ENCODE measurements at places on chromosomes 7 and 10.

DNA sequence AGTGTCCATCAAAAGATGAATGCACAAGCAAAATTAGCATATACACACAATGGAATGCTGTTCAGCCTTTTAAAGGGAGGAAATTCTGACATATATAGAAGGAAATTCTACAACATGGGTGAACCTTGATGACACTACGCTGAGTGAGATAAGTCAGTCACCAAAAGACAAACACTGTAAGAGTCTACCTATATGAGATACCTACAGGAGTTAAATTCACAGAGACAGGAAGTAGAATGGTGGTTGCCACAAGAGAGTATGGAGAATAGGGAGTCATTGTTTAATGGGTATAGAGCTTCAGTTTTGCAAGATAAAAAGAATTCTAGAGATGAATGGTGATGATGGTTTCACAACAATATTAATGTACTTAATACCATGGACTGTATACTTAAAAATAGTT is 51.8 kb downstream of the HERC4 start:
- no peak for DNase-seq

DNA sequence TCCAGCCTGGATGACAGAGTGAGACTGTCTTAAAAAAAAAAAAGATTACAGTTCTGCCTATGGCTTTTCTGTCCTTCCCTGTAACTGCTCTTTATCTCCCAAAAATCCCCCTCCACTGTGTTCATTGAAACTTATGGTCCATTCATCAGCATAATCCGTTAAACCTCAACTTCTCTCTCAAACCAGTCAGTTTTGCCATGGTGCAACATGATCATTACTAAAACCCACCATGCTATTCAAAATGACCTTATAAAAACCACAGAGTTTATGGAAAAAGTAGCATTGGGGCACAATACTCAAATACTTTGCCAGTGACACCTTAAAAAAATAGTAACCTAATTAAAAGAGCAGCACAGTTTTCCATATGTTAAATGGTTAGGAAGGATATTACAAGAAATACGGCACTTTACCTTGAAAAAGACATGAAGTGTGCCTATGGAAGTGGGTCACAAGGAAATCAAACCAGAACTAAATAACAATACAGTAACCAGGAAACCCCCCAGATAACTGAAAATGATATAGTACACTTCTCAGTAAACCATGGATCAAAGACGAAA is 74.0 kb upstream of the ST8SIA6 start:
- DNase-seq, result no peak

DNA sequence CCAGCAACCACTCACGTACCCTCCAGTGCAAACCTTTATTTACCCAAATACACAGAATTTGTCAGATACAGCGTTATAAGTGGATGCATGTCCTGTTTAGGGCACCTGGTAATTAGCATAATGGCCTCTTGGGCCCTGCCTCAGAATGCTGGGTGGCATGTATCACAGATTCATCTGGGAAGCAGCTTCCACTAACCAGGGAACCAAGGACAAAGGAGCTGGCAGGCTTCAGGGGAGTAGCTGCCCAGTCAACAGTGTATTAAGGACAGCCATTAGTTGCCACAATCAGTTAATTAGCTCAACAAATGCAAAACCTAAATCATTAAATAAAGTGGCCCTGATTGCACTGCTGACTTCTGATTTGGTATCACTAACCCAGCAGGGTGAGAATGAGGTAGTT is 105.7 kb downstream of the RAPGEF5 start:
- no peak for DNase-seq

DNA sequence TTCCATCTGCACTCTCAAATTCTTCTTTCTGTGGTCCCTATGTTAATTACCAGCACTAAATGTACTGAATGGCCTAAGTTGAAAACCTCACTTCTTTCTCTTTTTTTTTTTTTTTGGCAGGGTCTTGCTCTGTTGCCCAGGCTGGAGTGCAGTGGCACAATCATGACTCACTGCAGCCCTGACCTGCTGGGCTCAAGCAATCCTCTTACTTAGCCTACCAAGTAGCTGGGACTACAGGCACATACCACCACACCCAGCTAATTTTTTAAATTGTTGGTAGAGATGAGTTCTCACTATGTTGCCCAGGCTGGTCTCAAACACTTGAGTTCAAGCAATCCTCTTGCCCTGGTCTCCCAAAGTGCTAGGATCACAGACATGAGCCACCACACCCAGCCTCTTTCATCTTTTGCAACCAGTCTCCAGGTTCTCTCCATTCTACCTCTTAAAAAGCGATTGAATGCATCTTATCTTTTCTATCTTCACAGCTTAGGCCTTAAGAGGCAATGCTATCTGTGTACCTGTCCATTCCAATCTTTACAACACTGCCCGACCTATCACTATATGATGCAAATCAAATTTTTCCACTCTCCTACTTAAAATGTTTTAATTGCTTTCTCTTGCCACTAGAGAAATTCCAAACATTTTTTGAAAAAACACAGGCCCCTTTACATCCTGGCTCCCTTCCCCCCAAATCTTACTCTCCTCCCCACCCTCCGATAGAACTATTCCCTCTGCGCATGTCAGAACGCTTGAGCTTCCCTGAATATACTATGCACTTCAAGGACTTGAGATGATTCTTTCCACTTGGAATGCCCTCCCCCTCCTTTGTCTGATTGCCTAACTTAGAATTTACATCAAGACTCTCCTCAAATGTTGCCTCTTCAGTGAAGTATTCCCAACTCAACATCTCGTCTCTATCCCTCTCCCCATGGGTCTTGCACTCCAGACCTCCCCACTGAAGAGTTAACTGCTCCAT is 6.0 kb downstream of the ICA1 start:
- no peak for DNase-seq

GRCh38 chr7:139982927-139983920 is 79.5 kb downstream of the PARP12 start:
- DNase-seq, result no peak

DNA sequence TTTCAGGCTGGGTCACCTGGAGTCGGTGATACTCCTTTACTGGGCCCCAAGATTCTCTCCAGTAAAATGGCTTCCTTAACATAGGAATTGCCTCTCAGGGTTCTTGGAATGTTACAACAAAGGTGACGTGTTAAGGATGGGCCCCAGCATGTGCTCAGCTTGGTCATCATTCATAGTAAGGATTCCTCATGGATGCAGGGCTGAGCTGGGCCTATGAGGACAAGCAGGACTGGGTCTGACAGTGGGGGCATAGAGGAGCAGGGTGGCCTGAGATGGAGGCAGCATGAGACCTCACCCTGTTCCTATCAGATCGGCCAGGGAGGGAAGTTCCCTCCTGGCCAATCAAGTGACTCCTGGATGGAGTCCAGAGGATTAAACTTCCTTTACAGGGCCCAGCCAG is 12.8 kb upstream of the MBL2 start:
- DNase-seq, result no peak

- DNase-seq, result peak; percentile 83
These were observed at the start of gene PRKAR2B for GRCh38 chr7:107044347-107045194. Gene PRKAR2B, plus strand, starts transcription at chr7:107044705. Its CDS starts 203 bp downstream, at chr7:107044908.

GRCh38 chr10:72954596-72955554 is at the start of gene PLA2G12B:
Gene PLA2G12B, minus strand, starts transcription at chr10:72954806. Its CDS starts 121 bp downstream, at chr10:72954685.
- DNase-seq, result peak; percentile 20

GRCh38 chr7:84412161-84412969 is 217.8 kb upstream of the SEMA3A start:
- peak; percentile 90 for DNase-seq

DNA sequence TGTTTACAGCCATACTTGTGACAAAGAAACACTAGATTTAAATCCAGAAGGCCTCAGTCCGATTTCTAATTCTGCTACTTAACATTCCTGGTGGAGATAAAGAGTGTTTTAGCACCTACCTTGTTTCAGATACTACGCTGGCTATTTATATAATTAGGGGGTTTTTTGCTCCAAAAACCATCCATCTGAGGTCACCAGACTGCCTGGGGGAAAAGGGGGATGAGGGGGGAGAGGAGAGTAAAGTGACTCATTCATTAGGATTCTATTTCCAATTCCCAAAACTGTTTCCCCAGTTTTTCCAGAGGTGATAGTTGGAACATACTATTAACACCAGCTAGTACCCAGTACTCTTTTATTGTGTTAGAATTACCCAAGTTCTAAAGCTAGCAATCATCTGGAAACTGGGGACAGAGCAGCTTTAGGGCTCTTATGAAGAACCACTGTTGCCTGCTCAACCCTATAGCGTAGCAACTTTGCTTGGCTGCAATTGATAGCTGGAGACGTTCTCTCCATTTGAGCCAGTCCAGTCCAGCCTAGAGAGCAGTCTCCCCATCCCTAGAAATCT is 6.6 kb downstream of the GCC1 start:
- DNase-seq, result no peak

DNA sequence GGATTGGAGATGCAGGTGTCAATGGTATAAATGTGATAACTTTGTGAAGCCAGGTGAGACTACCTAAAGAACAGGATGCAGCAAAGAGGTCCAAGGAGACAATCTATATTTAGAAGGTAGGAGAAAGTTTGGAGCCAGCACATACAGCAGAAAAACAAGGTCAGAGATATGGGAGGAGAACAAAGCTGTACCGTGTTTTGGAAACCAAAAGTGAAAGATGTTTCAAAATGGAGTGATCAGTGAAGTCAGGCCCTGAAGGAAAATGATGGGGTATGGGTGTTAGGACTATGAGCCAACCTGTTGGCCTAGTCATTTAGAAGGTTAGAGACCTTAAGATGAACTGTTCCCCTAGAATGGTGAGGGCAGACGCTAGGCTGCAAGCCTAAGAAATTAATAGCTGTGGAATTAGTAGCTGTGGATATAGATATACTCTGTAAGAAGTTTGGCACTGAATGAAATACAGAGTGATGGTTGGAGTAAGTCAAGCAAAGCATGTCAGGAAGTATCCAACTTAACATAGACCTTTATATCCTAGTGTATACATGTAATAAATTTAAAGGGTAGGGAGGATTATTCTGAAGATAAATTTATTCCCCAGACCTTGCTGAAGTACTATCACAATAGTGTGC is 149.8 kb upstream of the WNT16 start:
- DNase-seq, result no peak
